ENCODE measurements at places on chromosomes 13 and 19.

GRCh38 chr19:35404879-35405622 is 34.2 kb downstream of the GPR42 start:
- no peak for DNase-seq

DNA sequence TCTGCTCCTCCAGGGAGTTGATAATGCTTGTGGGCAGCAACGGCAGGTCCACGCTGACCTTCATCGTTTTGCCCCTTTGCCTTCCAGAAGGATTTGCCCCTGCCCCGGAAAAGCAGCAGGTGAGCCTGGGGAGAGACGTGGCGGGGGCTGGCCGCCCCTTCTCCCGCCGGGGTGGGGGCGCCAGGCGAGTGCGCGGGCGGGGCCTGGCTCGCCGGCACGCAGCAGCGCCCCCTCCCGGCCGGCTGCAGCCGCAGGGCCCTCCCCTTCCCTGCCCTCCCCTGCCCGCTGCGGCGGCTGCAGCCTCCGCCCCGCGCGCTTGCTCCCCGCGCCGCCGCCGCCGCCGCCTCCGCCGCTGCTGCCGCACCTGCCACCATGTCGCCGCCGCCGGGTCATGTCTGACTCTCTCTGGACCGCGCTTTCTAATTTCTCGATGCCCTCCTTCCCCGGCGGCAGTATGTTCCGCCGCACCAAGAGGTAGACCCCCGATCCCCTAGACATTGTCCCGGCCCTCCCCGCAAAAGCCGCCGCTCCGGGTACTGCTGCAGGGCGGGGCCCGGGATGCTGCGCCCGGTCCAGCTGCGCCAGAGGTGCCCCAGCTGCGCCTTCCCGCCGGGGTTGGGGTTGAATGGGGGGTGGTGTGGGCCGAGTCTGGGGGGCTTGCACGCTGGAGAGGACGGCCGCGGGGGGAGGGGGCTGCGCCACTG is at the start of gene MAST1:
Gene MAST1, plus strand, starts transcription at position 334 of the 704 bp plus-strand sequence. Its CDS starts 58 bp downstream, at position 392.
- DNase-seq = peak; percentile 5

- no peak for DNase-seq
These were observed 171.6 kb downstream of the MTUS2 start for GRCh38 chr13:28991764-28992163.

- no peak for DNase-seq
These were observed 14.4 kb upstream of the SYCN start for GRCh38 chr19:39218230-39219007.

- DNase-seq = no peak
These were observed 1812.2 kb downstream of the PCDH9 start for GRCh38 chr13:65417953-65418352.

GRCh38 chr13:73462241-73462640 is 403.4 kb downstream of the KLF5 start:
- no peak for DNase-seq

DNA sequence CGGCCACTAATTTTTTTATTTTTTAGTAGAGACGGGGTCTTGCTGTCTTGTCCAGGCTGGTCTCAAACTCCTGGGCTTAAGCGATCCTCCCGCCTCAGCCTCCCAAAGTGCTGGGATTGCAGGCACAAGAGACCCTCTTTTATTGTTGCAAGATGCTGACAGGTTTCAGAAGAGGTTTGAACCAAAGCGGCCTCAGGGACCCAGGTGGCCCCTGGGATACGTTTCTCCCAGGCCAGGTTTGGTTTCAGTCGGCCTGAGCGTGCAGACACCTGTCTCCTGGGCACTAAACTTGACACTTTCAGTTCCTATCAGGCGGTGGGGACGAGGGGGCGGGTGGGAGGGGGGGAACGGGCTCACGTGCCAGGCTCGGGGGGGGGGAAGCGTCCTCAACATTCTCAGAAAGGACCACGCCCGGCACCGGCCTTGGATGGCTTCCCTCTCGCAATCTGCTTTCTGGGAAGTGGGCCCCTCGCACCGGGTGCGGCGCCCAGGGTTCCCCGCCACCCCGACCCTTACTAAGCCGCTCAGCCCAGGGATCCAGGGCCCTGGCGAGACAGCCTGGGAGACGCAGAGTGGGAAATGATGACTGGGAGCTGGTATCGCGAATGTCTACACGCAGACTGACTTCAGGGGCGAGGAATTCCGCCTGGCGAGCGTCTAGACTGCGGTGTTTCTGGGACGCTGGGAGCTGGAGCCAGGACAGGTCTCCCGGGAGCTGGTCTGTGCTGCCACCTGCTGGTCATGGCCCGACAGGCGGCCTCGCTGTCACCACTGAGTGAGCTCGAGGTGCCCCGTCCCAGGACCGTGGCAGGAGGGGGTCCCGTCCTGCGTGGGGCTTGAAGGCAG is 91.6 kb downstream of the GNG7 start:
- peak; percentile 82 for DNase-seq

DNA sequence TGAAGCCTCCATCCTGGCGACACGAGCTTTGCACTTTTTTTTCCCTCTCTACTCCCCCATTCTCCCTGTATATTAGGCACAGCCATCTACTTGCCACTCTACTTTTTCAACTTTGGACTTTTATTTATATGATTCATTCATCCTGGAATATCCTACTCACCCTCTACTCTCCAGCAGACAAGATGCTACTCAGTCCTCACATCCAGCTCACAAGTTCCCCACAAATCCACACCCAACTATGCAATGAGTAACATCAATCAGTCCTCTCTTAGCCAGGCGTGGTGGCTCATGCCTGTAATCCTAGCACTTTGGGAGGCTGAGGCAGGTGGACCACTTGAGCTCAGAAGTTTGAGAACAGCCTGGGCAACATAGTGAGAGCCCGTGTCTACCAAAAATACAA is 23.9 kb upstream of the URAD start:
- no peak for DNase-seq

- DNase-seq = peak; percentile 87
These were observed 14.7 kb upstream of the ADGRE5 start for GRCh38 chr19:14366529-14366928.

GRCh38 chr19:43606569-43607229 is 5.2 kb upstream of the SRRM5 start:
- DNase-seq = no peak

- no peak for DNase-seq
These were observed 323.0 kb downstream of the NDFIP2 start for GRCh38 chr13:79803989-79804388.

DNA sequence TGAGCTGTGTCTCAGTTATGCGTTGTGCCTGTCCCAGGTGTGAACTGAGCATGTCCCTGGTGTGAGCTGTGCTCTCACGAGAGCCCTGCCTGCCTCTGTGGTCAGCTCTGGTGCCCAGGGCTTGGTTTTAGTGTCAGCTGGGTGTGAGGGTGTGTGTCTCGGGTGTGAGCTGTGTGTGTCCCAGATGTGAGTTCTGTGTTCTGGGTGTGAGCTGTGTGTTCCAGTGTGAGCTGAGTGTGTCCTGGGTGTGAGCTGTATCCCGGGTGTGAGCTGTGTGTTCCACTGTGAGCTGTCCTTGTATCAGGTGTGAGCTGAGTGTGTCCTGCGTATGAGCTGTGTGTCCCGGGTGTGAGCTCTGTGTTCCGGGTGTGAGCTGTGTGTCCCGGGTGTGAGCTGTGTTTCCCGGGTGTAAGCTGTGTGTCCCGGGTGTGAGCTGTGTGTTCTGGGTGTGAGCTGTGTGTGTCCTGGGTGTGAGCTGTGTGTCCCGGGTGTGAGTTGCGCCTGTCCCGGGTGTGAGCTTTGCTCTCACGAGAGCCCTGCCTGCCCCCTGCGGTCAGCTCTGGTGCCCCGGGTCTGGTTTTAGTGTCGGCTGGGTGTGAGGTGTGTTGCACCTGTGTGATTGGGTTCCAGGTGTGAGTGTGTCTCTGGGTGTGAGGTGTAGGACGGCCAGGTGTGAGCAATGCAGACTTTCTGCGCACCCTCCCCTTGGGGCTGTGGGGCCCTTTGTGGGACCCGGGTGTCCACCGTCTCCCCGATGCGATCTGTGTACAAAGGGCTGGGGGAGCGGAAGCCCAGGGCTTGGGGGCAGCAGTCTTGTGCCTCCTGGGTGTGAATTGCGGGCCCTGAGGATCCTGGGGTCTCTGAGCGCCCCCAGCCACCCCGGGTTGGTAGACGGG is 7.1 kb upstream of the PEAK3 start:
- no peak for DNase-seq

DNA sequence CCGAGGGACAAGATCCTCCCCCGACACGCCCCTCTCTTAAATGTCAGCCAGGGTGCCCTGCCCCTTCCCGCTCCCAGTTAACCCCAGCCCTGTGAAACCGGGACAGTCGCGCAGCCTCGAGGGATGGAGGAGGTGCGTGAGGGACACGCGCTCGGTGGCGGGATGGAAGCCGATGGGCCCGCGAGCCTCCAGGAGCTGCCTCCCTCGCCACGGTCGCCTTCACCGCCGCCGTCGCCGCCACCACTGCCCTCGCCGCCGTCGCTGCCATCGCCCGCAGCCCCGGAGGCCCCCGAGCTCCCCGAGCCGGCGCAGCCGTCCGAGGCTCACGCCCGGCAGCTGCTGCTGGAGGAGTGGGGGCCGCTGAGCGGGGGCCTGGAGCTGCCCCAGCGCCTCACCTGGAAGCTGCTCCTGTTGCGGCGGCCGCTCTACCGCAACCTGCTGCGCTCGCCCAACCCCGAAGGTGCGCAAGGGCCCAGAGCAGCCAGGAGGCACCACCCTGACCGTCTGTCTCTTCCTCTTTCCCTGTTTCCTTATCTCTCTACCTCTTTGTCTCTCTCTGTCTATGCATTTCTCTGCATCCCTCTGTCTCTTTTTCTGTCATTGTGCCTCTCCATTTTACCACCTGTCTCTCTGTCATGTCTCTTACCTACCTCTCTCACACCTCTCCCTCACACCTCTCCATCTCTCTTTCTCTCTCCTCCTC is at the start of gene NCCRP1:
Gene NCCRP1, plus strand, starts transcription at position 105 of the 703 bp plus-strand sequence. Its CDS starts 19 bp downstream, at position 124.
- DNase-seq = no peak

DNA sequence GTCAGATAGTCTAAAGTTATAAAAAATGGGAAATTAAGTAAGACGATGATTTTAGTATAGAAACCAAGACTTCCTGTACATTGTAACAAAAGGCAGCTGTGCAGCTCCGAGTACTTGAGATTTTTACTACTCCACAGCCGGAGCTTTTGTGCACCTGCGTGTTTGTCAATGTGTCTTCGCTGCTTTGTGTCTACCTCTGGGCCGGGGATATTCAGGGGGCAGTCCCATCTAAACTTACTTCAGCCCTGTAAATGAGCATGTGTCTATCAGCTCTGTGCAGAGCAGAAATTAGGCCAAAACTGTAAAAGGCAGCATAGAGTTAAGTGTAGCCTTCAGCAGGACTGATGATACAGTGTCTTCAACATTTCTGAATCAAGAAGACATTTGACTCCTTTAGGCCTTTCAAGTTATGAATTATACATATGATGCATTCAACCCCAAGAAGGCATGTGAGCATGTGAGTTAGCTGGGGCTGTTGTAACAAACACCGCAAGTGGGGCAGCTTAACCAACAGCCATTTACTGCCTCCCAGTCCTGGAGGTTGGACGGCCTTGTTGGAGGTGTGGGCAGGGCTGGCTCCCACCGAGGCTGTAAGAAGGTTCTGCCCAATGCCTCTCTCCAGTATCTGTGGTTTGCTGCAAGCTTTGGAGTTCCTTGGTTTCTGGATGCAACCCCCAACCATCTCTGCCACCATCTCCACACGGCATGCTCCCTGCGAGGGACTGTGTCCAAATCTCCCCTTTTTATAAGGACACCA is 191.0 kb upstream of the IRS2 start:
- no peak for DNase-seq

- DNase-seq = no peak
These were observed 81.7 kb upstream of the DOCK9 start for GRCh38 chr13:99059498-99060075.

GRCh38 chr19:31258211-31259052 is 90.8 kb downstream of the TSHZ3 start:
- DNase-seq = no peak

DNA sequence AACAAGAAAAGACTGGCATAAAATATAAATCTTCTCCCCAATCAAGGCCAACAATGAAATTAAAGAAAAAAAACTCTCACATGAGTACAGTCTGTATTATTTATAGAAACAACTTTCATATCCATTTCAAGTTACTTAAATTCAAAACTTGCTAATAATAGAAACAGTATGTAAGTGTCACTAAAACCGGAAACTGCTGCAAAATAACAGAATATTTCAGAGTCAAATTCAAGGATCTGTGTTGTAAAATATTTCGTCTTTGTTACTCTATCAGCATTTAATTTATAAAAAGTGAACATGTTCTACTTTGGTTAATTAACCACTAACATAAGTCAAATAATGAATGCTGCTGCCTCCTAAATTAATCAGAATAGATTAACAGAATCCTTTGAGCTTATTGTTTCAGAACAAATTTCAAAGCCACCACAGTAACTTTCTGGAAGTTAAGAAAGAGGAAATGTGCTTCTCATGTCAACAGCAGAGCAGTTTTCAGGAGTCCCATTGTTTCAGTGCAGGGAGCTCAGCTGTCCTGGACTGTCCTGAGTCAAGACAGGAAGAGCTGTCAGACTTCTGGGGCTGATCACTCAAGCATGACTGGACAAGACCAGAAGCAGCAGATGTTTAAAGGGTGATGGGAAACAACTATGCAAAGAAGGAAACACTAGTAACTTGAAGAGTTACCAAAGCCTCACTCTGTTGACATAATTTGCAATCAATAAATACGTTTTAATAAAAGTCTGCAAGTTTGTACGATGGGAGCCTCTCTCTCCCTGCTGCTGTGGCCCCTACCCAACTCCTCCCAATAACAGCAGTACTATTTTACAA is 76.9 kb downstream of the FOXO1 start:
- DNase-seq = no peak

GRCh38 chr13:30685320-30685859 is 50.0 kb upstream of the ALOX5AP start:
- DNase-seq = no peak

DNA sequence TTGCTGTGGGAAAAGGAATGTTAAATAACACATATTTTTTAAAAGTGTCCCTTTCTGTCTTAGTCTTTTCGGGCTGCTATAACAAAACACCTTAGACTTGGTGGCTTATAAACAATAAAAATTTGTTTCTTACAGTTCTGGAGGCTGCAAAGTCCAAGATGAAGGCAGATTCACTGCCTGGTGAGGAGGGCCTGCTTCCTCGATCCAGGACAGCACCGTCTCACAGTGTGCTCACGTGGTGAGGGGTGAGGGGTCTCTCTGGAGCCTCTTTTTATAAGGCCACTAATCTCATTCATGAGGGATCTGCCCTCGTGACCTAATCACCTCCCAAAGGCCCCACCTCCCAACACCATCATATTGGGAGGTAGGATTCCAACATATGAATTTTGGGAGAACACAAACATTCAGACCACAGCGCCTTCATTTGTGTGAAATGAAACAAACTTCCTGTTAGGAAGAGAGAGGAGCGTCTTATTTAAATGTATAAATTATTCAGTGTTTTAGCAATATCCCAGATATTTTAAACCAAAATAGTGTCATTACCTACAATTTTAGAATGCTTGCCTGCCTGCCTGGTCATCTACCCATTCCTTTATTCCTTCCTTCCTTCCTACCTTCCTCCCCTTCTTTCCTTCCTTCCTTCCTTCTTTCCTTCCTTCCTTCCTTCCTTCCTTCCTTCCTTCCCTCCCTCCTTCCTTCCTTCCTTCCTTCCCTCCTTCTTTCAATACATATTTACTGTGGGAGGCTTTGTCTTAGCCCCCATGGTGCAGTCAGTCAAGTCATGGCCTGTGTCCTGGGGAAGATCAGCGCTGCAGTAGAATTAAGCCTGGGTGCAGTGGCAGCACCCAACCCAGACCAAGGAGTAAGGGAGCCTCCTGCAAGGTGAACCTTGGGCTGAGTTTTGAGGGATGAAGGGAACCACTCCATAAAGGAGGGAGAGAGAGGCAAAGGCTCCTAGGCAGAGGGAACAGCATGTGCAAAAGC is 84.2 kb downstream of the TEX26 start:
- DNase-seq = no peak
